Activated CD4-positive, alpha-beta T cell treated with anti-CD3 and anti-CD28 coated beads, Interleukin-2, amount 50 U/mL, for 48 hours (primary cell): ENCODE measurements at places on chromosomes 4 and X.

DNA sequence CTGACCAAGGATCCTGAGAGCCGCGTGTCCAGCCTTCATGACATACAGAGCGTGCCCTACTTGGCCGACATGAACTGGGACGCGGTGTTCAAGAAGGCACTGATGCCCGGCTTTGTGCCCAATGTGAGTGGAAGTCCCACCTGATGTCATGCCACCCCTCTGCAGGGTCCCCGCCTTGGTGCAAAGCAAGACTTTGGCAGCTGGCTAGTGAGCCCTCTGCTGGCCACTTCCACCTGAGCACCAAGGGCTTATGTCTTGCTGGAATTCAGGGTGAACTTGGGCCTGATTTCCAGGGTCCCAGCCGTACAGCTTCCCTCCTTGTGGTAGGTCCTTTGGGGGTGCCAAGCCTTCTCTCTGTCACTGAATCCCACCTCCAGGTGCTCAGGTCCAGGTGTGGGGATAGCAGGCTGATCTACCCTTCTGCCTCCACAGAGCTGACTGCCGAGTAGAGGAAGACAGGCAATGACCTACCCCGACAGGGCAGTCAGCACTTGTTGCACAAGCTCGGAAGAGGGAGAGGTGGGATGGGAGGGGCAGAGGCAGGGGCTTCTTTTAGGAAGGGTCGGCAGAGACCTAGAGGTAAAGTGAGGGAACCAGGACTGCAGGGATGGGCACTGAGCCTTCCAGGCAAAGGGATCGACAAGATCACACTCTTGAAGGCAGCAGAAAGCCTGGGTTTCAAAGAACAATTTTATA lies 248.1 kb downstream of the EVC2 start:
- peak; percentile 9 for DNase-seq

DNA sequence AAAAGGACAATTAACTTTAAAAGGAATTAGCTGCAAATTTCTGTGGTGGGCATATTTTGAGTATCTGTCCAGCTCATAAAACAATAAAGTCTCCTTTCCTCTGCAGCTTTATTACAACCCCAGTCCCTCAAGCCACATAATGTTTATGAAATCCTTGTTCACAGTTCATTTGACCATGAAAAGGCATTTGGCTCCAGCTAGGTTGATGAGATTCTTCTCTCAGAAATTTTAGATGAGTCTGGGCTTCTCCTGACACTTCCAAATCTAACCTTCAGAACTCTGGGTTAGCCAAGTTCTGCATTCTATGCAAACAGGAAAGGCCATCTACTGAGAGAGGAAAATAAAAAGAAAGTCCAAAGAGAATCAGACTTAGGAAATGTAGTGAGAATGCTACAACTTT lies 156.8 kb downstream of the GRXCR1 start:
- DNase-seq, result no peak

DNA sequence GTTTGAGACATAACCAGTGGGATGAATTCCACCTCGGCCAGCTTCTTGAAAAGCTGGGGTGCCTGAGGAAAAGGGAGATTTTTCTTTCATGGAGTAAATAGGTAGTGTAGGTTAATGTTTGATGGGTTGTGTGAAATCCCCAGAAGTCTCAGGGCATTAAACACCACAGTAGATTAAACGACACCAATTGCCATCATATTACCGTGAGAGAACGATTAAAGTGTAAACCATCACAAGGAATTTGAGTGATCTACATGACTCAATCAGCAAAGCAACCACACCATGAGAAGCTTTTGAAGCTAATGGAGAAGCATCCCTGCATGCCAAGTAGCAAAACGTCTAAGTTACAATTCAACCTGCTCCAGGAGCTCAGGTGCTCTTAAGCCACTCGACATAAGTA lies 322.5 kb upstream of the GATB start:
- no peak for DNase-seq

- no peak for DNase-seq
Observed at GRCh38 chr4:124386648-124387047, 325.9 kb downstream of the ANKRD50 start.

- DNase-seq, result no peak
Observed at GRCh38 chrX:139720136-139720535, 12.2 kb upstream of the MCF2 start.

DNA sequence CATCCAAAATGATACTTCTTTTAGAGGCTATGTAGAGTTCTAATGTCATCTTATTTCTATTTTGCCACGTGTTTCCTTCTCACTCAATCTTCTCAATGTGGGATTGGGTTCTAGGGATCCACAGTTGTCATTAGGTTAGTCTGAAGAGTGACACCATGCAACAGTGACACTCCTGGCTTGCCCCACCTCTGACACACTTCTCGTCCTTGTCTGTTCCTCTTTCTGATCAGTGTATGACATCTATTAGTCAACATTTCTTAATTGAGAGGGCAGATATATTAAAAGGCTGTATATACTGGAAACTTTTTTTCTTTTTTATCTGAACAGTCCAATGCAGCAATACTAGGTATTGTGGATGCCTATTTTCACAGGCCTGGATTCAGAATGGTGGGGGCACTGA lies 67.6 kb upstream of the GYPA start:
- DNase-seq, result no peak

DNA sequence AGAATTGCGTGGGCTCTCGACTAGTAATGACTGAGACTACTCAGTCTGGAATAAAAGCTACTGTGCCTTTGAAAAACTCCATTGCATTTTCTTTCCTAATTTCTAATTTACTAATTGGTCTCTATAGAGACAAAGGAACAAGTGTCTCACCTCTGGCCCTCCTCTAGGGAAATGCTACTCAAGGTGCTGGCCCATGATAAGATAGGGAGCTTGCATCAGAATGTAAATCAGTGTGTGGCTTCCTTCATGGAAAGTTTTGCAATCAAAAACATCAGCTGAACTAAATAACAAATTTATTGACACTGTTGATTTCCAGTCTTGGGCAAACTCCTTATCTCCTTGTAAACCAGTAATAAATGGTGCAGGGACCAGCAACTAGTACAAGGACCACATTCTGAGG lies 81.8 kb downstream of the SRPX start:
- DNase-seq, result no peak

GRCh38 chr4:114310296-114310925 lies 288.2 kb upstream of the UGT8 start:
- no peak for DNase-seq

GRCh38 chr4:95957054-95957453 lies 117.2 kb downstream of the PDHA2 start:
- no peak for DNase-seq

DNA sequence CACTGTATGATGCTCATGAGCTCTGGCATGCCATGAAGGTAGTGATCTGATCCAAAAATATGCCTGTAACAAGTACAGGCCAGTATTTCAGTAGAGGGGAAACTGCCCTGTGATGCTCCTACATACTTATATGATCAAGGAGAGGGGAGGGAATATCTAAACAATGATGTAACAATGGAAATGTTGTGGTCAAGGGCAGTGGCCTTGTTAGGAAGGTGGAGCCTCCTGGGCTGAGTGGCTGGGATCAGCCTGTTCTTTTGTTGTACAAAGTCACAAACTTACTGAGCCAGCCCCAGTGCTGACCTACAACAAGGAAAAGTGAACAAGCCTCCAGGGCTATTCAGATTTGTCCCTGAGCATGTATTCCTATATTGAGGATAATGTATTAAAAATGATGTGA lies 70.3 kb downstream of the ANXA10 start:
- DNase-seq, result no peak

DNA sequence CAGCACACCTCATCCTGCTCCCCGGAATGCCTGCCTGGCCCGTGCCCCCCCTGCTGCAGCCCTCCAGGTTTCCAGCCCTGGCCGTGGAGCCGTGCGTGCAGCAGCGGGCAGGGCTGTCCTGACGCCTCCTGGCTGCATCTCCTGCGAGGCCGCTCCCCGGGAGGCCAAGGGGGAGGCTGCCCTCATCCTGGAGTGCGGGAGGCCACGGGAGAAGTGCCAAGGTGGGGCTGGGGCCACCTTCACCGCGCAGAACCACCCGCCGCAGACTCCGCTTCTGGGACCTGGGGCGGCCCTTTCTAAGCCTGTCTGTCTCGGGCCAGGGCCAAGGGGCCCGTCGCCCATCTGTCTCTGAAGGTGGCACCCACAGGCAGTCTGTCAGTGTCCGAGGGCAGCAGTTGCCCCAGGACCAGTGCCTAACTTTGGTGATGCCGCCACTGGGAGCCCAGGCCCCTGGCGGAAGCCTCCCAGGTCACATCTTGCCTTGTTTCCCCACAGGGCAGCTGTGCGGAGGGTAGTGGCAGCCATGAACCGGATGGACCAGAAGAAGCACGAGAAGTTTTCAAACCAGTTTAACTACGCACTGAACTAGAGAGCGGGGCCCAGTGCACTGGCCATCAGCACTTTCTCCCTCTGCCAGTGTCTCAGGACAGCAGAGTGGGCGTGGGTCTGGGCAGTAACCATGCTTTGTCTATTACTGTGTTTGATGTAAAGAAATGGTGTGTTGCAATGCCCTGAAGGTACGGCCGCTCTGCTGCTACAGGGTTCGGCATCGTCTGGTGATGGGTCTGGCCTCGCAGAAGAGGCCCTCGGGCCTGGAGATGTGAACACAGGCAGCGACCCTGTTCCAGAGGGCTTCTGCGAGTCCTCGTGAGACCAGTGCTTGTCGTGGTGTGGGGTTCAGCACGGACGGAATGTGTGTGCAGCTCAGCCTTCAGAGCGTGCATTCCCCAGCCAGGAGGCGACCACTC lies 20.6 kb downstream of the NKX1-1 start:
- no peak for DNase-seq

GRCh38 chrX:38458071-38458470 lies 103.3 kb upstream of the TSPAN7 start:
- DNase-seq, result no peak

- no peak for DNase-seq
Observed at GRCh38 chr4:21387683-21388082, 560.9 kb downstream of the KCNIP4 start.

DNA sequence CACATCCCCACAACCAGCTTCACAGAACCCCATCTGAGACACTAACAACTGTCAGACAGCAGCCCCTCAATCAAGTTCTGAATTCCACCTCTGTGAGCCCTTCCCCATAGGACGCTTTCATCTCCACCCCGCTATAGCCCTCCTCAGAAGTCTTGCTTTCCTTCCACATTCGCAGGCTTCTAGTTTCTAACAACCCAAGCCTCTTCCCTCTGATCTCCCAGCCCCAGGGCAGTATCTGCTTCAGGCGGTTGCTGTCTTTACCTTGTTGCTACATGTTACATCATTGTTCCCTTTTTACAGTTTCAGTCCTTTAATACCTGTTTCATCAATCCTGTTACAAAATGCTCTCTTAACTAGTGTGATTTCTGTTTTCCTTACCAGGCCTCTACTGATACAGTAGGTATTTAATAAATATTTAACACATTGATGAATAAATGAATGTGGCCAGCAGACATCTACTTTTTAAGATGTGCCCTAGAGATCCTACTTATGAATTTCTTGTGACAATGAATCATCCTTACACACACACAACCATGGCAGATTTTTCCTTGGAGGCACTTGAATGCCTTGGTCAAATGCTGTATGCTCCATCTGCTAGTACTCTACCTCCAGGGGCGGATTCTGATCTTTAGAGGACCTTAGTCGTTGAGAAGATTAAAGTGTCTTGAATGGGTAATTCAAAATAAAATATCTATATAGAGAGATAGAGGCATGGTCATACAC lies 164.7 kb upstream of the SLIT2 start:
- no peak for DNase-seq

GRCh38 chr4:59983852-59984251 lies 1216.3 kb upstream of the ADGRL3 start:
- no peak for DNase-seq

- no peak for DNase-seq
Observed at GRCh38 chr4:109275066-109275745, 27.3 kb downstream of the COL25A1 start.

GRCh38 chrX:119094819-119095218 lies 22.0 kb downstream of the CT47C1 start:
- DNase-seq, result no peak

DNA sequence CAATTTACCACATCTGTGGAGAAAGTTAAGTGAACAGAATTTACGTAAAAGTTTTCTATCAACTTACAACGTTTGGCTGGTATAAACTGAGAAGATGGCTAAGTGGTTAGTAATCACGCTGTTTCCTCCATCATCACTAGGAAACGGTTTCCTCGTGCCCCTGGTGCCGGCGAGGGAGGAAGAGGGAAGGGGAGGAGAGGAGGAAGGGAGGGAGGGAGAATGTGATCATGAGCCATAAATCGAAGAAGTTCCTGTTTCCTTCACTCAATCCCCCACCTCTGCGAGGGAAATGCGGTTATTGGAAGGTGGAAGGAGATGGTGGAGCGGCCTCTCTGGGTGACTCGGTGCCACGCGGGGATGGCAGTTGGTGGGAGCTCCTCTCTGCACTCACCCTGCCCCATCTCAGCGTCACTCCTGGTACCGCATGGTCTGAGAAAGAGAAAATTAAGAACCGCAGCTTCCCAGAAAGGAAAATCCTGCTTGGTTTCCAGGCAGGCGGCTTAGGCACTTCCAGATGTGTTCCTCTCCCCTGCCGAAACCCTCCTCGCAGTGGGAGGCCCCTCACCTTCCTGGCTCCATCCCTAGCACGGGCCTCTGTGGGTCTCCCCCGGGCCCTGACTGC lies 216.8 kb downstream of the AFAP1 start:
- no peak for DNase-seq

DNA sequence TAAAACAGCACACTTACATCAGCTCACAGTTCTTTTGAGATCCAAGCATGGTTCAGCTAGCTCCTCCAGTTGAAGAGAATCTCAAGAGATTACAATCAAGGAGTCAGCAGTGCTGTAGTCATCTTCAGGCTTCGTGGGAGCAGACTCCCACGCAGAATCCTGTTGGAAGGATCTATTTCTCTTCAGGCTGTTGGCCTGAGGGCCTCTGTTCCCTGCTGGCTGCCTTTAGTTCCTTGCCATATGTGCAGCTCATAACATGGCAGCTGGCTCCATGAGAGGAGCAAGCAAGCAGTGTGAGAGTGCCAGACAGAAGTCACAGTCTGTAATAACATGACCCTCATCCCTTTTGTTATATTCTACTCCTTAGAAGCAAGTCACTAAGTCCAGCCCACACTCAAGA lies 168.6 kb downstream of the COX18 start:
- DNase-seq, result no peak

- no peak for DNase-seq
Observed at GRCh38 chr4:7691982-7692381, 247.7 kb downstream of the AFAP1 start.

DNA sequence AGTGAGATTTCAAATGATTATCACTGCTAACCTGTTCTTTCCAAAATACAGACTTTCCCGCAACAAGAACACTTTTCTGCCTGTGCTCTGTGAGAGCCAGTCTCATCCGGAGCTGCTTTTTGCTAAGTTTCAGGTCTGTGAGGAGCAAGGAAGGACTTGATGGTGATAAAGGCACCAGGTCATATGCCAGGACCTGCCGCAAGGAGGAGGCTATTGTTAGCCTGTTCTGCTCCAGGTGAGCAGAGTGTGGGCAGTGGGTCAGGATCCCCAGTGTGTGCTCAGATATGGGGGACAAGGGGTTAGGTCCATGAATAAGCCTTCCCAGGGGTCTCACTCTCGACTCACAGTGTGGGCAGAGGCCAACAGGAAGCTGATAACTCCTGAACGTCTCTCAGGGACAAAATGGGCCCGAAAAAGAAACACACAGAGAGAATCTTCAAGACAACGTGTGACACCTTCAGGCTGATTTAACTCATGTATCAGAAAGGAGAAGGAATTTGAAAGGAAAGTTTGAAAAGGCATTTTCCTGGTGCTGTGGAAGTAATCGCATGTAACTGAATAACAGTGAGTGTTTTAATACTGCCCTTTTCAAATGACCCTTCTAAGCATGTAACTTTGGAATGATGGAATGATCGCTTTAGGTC lies 57.7 kb upstream of the PDLIM3 start:
- DNase-seq, result no peak
